ENCODE measurements at places on chromosomes 1 and 21.
A peak's percentile ranks its signal among the peaks of the same experiment; 100 is the strongest.

DNA sequence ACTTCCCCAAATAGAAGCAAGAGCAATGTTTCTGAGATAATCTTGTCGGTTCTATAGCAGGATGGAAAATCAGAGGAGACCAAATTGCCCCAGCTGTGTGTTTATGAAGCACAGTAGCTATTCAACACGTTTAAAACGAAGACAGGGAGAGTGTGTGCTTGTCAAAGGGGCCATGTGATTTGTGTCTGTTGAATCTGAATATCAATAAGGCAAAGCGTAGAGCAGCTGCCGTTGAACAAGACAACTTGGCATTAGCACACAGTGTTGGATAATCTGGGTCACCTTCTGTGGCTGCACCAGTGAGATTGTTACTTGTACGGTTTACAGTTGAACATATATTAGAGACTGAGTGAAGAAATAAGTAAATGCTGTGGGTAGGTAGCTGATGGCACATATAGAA lies 1.0 kb downstream of the CRB1 start:
- no peak for DNase-seq

- peak; percentile 38 for DNase-seq
Observed at GRCh38 chr1:101122452-101123166, 97.0 kb upstream of the DPH5 start.

GRCh38 chr1:157069601-157070000 lies 24.1 kb upstream of the ARHGEF11 start:
- DNase-seq: no peak

- DNase-seq: no peak
Observed at GRCh38 chr1:67690018-67690363, 5.0 kb downstream of the GADD45A start.

GRCh38 chr1:151347523-151348246 lies 633 bp upstream of the RFX5 start:
- DNase-seq: no peak

DNA sequence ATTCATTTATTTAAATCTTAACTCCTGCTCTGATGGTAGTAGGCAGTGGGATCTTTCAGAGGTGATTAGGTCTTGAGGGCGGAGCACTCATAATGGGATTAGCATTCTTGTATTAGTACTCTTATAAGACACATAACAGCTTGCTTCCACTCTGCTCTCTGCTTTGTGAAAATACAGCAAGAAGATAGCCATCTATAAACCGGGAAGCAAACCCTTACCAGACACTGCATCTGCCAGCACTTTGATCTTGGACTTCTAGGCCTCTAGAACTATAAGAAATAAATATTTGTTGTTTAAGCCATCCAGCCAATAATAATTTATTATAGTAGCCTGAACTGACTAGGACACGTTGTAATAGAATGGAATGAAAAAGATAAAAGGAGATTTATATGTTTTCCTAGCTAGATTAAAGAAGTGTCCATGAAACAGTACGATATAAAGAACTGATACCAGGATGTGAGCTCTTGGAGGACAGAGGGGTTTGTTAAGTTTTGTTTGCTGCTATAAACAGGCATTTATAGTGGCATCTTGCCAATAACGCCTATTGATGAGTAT lies 869.9 kb downstream of the MRPL39 start:
- DNase-seq: no peak

DNA sequence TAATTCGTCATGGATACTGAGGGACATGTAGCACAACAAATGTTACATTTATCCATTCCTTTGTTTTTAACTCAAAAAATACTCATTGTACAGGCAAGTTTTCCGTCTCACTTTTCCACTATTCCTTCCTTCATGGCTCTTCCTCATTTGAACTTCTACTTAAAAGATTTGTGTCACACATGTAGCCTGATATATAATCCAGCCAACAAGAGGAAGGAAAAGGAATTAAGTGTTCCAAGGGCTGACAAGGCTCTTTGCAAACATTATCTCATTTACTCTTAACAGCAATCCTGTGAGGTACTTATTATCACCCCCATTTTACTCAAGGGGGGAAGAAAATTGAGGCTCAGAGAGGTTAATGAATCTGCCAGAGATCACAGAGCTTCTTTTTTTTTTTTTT lies 22.9 kb downstream of the CD244 start:
- no peak for DNase-seq

- no peak for DNase-seq
Observed at GRCh38 chr1:24275510-24275909, 43.6 kb upstream of the GRHL3 start.

DNA sequence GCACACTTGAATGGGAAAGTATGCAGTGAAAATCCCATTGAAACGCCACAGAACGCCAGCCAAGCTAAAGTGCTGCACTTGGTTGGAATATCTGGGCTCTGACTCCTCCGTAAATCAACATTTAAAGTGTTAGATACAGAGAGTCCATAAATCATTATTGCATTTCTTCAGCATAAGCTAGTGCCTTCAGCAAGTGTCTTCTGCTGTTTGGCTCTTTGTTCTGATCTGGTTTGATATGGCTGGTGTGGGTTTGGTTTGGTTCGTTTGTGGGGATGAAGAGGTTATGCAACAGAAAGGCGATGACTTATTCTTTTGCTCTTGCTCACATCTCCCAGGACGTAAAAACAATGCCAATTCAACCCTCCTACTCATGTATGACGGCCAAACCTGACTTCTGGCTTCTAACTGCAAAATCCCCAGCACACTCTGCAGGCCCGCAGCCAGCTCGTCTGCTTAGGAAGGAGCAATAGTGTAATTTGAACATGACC lies 121.8 kb upstream of the ERG start:
- DNase-seq: no peak

DNA sequence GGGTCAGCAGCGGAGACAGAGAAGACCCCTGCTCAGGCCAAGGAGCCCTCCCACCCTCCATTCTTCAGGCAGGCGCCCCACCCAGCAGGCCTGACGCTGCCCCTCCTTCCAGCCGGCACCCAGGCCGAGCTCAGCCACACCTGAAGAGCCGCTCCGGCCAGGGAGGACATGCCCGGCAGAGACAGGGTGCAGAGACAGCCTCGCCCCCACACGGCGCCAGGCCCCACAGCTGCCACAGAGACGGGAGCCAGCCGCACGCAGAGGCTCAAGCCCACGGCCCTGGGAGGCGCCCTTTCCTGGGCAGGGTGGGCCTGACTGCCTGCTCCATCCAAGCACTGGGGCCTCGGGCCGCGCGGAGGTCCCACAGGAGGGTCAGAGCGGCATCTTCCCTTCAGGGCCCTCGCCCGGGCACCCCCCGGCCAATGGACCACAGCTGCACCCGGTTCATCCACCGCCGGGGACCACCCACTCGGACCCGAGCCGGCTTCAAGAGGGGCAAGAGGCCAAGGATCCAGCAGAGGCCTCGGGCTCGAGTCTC lies 5.2 kb downstream of the TTLL10 start:
- DNase-seq: no peak

DNA sequence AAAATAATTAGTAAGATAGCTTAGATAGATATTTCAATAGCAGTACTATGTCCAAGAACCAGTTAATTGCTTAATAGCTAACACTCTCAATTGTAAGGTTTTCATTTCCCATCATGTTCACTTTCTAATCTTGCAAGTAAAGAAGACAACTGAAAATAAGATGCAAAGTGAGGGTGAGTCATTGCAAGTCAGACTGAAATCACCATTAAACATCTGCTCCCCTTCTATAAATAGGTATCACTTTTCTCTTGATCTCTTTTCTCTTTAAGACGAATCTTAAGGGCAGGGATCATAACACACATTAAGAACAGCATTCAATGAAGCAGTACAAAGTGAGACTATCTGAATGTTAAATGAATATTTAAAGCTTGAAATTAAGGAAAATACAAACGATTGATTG lies 40.4 kb downstream of the UBR4 start:
- DNase-seq: peak; percentile 81
